ENCODE measurements at places on chromosomes 3 and 15.

DNA sequence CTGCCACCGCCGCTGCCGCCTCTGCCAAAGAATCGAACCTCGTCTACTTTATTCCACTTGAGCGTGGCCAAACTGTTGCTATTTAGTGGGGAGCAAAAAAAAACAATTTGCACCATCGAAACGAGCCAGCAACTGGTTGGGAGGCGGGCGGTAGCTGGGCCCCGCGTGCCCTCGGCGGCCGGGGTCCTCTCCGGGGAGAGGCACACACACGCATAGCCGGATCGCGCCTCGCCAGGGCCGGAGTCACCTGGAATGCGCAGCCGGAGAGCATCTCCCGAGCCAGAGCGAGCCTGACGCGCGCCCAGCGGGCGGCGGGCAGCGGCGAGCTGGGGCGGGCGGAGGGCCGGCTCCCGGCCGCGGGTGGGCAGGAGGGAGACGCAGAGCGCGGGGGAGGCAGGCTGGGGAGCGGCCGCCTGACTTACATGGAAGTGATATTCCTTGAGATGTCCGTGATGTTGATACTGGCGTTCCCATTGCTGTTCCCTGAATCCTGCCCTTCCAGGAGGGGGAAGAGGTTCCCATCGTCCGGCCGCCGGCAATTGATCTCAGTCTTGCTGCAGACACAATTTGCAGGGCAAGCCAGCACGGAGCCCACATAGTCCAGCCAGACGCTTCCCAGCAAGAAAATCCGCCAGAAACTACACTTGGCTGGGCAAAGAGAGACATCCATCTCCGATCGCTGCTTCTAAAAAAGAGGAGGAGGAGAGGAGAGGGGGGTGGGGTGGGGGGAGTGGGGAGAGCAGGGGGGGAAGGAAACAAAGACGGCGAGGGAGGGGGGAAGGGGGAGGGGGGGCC is 858 bp downstream of the NTRK3 start:
- DNase-seq = no peak

GRCh38 chr3:191068946-191069813 is 129.9 kb upstream of the OSTN start:
- no peak for DNase-seq

DNA sequence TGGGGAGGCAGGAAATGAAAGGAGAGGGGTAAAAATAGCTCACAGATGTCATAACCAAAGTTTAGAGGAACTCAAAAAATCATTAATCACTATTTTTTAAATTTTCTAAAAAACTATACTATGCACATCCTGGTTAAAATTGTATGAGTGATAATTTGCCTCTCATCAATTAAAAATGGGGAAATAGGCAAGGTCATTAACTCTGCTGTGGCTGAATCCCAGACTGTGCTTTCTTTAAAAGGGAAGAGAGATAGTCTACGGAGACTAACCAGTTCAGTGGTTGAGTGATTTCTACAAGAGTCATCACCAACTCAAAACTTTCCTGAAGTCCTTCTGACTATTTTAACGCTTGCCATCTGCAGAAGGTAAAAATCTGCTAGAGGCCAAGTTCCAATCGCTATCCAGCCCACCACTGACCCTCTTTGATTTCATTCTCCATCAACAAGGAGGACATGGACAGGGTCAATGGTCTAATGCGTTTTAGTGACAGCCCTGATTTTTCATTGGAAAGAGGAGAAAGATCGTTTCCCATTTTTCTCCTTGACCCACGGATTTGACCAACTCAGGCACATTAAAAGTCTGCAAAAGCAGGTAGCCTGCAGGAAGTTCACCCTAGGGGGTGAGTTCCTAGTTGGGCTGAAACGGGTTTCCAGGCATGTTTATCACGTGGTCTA is 850 bp downstream of the SUCLG2 start:
- DNase-seq = no peak

DNA sequence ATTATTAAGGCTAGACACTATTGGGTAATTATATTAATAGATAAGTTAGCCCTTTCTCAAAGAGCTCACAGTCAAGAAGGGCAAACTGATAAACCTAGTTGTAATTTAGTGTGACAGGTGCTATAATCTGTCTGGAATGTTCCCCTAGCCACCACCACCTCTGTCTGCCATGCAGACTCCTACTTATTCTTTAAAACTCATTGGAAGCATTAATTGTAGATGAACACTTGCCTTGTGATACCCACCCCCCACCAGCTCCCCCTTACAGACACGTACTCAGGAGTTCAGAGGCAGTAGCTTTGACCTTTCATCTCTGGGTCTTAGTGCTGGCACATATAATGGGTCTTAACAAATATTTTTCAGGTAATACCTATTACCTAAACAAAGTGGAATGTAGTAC is 195.9 kb downstream of the TP63 start:
- DNase-seq = no peak

DNA sequence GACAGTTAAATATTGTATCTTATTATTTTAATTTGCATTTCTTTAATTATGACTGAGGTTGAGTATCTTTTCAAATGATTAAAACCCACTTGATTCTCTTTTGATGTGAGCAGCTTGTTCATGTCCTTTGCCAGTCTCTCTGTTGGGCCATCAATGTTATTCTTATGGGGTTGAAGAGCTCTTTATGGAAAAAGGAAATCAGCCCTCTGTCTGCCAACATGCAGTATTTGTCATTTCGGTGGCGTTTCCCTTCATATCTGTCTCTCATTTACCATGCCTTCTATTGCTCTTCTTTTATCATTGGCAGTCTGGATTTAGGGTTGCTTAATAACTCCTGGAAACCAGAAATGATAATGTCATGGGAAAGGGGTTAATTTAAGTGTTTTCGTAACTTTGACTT is 340.7 kb upstream of the DNAJC19 start:
- DNase-seq = no peak

- DNase-seq = no peak
These were observed 33.2 kb downstream of the FNDC3B start for GRCh38 chr3:172072543-172072942.

DNA sequence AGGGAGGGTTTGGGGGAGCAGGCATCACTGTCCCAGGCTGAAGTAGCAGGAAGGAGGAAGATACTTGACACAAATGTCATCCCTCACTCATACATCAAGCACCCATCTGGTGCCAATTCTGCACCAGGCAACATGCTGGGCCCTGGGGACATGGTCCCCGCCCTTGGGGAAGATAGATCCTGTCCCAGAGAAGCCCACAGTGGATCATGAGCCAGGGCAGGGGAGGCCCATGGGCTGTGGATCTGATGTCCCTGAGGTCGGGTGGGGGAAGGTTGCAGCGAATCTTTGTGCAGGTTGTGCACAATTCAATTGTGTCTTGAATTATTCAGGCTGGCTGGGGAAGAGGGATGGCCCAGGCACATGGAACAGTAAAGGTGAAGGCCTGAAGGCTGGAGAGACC is 6.4 kb upstream of the CCDC33 start:
- no peak for DNase-seq

- DNase-seq = no peak
These were observed 34.2 kb upstream of the OCA2 start for GRCh38 chr15:28133281-28133680.

- DNase-seq = no peak
These were observed 40.2 kb upstream of the UBE2E2 start for GRCh38 chr3:23162934-23163333.

DNA sequence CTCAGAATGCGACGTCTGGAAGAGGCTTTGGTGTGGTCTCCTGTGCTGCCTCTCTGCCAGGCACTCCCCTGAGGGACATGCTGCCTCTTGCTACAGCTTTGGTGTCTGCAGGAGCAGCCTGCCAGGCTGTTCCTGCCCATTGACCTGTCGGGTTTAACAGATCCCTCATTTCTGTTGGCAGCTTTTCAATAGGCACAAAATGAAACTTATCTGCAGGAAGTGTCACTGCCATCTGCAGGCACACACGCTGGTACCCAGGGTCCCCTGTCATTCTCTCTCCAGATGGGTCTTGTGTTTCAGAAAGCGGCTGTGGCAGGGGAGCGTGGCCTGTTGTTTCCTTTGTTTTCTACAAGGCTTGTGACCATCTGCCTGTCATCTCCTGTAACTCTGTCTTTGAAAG is 328.3 kb upstream of the CHRM5 start:
- DNase-seq = no peak

GRCh38 chr3:99817047-99817436 is 620 bp upstream of the CMSS1 start:
- no peak for DNase-seq

GRCh38 chr15:40949756-40950207 is 3.5 kb upstream of the CHAC1 start:
- DNase-seq = no peak
